Naive thymus-derived CD8-positive, alpha-beta T cell (primary cell): ENCODE measurements at places on chromosomes 4 and X. TPM values are rescaled to one million over a fixed set of nuclear protein-coding genes. Genes with fewer than 3 reads are reported as not detected.

SSX4B gene
- polyA plus RNA-seq, result not detected

SORBS2 gene
- not detected for polyA plus RNA-seq

GRCh38 chr4:109749388-109750082 lies 19.7 kb upstream of the PLA2G12A start:
- DNase-seq, result no peak

GUCY1A1 gene
- not detected for polyA plus RNA-seq
